ENCODE measurements at places on chromosomes 2 and 18. TPM values are rescaled to one million over a fixed set of nuclear protein-coding genes. Genes with fewer than 3 reads are reported as not detected.

Gene CCDC138
- total RNA-seq: 5.4 TPM

Gene TMEM198
- total RNA-seq: 2.1 TPM

Gene MC4R
- total RNA-seq: not detected

Gene ACADL
- total RNA-seq: not detected

Gene CXCR1
- total RNA-seq: not detected

Gene TLX2
- total RNA-seq: 0.55 TPM

Gene SCYGR1
- not detected for total RNA-seq

Gene FKBP7
- 33.5 TPM for total RNA-seq

Gene CYTIP
- total RNA-seq: not detected

Gene SNTG2
- total RNA-seq: not detected

All from SK-MEL-5 (cell line).